NAMALWA (cell line): ENCODE measurements at places on chromosomes 4 and X.
A peak's percentile ranks its signal among the peaks of the same experiment; 100 is the strongest.

DNA sequence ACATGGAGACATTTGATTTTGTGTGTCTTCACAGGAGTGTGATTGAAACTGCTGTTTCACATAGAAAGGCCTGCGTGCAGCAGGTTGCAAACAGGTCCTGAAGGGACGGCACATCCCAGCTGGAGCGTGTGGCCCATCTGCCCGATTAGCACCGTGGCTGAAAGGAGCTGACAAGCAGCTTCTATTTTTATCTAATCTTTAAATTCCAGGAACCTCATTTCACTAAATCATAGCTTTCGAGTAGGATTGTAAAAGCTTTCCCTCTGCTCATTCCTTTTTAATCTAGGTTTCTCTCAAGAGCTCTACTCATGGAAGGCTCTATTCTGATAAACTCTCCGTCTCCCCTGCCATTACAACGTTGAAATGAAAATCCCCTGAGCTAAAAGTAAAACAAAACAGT is 106.8 kb downstream of the FSTL5 start:
- DNase-seq: no peak

DNA sequence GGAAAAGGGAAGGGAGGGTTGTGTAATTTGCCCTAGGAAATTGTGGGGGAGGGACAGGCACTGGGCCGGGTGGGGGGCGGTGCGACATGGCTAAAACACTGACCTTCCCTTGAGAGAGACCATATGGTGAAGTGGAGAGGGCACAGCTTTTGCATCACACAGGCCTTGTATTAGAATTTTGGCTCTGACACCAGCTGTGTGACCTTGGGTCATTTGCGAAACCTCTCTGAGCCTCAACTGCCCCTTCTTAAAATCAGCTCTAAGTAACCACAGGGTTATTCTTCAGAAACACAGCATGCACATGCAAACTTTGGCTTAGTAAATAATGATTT is 25.8 kb downstream of the PDGFRA start:
- DNase-seq: no peak

- DNase-seq: no peak
Observed at GRCh38 chr4:110633358-110634341, 10.8 kb upstream of the PITX2 start.

- DNase-seq: no peak
Observed at GRCh38 chr4:89338206-89338605, 30.6 kb upstream of the GPRIN3 start.

DNA sequence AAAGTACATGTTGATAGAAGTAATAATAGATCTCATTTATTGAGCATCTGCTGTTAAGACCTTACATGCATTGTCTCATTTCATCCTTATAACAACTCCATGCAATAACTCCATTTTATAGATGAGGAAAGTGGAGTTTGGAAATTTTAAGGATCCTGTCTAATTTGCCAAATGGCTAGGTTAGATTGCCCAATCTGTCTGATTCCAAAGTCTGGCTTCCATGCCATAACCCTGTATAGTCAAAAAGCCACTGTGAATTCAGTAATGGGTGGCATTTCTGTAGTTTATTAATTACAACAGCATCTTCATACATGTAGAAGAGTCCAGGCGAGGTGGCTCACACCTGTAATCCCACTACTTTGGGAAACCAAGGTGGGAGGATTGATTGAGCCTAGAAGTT is 8.8 kb upstream of the ELOVL6 start:
- DNase-seq: no peak

DNA sequence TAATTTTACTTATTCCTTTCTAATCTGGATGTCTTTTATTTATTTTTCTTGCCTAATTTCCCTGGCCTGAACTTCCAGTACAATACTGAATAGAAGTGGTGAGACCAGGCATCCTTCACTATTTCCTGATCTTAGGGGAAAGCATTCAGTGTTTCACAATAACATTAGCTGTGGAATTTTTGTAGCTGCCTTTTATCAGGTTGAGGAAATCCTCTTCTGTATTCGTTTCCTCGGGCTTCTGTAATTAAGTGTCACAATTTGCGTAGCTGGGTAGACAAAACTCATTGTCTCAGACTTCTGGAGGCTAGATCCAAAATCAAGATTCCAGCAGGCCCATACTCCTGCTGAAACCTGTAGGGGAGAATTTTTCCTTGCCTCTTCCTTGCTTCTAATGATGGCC is 598.4 kb upstream of the FTHL17 start:
- no peak for DNase-seq

GRCh38 chr4:30461218-30461617 is 259.0 kb upstream of the PCDH7 start:
- no peak for DNase-seq

GRCh38 chrX:24607616-24608015 is 39.5 kb downstream of the PCYT1B start:
- no peak for DNase-seq

- DNase-seq: no peak
Observed at GRCh38 chr4:181991369-181992108, 251.7 kb upstream of the TENM3 start.

GRCh38 chr4:134337574-134337973 is 136.0 kb upstream of the PABPC4L start:
- no peak for DNase-seq

DNA sequence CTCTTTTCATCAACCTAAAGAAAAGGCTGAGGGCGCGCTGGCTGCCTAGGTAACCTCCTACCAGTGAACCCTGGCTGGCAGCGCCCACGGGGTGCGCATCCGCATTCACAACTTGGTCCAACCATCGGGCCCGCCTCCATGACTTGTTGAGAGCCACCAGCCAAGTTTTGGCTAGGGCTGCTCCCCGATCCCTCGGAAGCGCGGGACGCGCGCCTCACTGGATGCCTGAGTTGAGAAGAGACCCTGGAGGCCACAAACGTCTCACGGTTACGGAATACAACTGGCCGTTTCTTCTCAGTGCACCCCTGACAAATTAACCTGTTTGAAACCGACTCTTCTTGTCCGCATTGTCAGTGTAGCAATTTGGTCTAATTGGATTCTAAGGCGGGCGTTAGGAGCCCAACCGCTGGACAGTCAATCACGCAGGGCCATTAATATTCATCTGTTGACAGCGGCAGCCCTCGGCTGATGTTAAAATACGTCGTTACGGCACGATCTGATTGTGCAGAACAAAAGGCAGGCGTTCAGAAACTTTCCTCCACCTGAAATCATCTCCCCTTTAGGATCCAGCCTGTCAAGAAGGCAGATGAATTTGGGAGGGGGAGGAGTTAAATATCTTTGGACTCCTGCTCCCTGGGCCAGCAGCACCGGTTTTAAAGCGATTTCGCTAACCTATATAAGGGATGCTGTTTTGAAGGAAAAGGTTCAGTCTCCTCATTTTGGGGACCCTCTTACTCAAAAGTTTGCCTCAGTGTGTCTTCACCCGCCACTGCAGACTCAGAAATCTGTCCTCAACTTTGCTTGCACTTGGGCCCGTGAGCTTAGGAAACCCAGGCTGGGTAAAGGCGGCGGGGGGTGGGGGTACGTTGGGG is 1.2 kb downstream of the GPC3 start:
- no peak for DNase-seq

GRCh38 chr4:125350470-125351135 is 35.8 kb downstream of the FAT4 start:
- DNase-seq: no peak

DNA sequence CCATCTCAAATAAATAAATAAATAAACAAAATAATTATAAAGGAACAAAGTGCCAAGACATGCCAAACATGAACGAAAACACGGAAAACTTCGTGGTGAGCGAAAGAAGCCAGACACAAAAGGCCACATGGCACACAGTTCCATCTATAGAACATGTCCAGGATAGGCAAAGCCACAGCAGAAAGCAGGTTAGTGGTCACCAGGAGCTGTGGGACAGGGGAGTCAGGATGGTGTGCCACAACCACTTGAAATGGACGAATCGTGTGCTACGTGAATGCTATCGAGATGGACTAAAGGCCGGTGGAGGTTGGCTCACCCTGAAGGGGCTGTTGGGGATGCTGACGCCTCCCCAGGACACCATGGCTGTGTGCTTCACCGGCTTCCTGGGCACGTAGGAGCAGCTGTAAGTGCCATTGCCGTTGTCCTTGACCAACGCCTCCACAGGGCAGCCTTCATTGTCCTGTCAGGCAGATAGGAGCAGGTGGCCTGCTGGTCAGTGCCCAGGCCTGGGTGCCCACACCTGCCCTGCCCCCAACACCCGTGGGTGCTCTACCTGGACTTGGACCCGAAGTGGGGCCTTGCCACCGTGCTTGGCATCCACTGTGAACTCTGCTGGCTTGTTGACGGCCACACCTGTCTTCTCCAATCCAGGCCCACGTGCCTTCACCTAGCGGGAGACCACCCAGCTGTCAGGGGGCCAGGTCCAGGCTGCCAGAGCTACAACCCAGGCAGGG is 10.6 kb downstream of the FLNA start:
- no peak for DNase-seq

GRCh38 chr4:101791182-101791558 is 640 bp downstream of the BANK1 start:
- no peak for DNase-seq

- peak; percentile 94 for DNase-seq
Observed at GRCh38 chr4:103099691-103100392, at the start of gene BDH2. BDH2 (minus strand) TSS chr4:103099834; CDS start chr4:103096254, 3,580 bp downstream.

- no peak for DNase-seq
Observed at GRCh38 chrX:2466876-2467656, 33.7 kb downstream of the DHRSX start.

DNA sequence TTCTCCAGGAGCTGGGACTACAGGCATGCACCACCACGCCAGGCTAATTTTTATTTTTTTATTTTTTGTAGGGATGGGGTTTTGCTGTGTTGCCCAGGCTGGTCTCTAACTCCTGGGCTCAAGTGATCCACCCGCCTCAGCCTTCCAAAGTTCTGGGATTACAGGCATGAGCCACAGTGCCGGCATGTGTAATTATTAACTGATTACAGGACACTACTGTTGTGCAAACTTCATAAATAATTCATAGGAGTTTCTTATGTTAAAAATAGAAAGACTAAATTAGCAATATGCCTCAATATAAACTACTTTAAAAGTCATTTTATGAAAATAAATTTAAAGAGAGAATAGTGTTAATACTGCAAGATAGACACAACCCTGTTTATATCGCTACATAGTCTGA is 221.9 kb downstream of the SNCA start:
- DNase-seq: no peak

GRCh38 chr4:7172508-7172907 is 19.8 kb upstream of the SORCS2 start:
- no peak for DNase-seq

DNA sequence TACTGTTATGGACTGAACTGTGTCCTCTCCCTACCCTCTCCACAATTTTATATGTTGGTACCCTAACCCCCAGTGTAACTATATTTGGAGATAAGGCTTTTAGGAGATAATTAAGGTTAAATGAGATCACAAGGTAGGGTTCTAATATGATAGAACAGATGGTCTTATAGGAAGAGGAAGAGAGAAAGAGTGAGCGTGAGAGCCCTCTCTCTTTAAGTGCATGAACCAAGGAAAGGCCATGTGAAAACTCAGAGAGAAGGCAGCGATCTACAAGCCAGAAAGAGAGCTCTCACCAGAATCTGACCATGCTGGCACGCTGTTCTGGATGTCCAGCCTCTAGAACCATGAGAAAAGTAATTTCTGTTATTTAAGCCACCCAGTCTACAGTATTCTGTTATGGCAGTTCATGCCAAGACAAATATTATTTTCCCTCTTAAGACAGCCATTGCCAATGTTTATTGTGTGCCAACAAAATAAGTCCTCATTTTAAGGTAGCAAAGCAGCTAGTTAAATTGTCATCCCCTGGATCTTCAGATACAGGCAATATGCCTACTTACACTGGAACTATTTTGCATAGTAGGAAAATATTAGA is 336.2 kb downstream of the MID1IP1 start:
- DNase-seq: no peak

- no peak for DNase-seq
Observed at GRCh38 chr4:104967034-104967401, 179.7 kb upstream of the TET2 start.

- DNase-seq: no peak
Observed at GRCh38 chr4:69874507-69874906, 14.6 kb upstream of the SULT1E1 start.

DNA sequence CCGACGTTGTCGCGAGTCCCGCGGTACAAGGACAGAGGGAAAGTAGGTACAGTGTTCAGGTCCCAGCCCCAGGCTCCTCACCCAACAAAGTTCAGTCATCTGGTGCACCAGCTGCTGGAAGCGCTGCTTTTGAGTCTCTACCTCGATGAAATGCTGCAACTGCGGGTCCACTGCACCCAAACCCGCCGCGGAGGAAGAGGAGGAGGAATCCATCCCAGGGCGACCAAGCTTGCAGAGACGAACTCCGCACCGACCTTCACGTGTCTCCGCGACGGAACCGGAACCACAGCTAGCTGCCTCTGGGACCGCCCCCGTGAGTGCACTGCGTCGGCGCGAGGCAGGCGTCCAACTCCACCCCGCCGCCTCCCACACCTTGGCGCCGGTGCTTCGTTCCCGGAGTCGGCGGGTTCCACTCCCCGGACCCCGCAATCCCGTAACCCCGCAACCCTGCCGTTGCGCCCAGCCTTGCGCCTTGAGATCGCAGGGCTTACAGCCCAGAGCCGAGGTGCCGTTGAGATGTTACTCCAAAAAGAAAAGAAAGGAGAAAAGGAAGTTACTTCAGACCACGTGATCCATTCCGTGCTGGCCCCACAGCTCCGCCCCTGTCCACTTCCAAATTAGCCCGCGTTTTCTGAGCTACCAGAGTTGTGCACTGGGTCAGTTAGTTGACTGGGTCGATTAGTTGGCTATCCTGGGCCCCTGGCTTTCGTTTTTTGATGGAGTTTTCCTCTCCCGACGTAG is at the start of gene TIMM8A:
Gene TIMM8A (minus strand): TSS at position 291 of the 741 bp plus-strand sequence. CDS start 78 bp downstream, at position 213.
- DNase-seq: peak; percentile 83
